ENCODE measurements at places on chromosomes 11 and 22.

GRCh38 chr22:29715705-29716104 lies 4.1 kb upstream of the CABP7 start:
- DNase-seq: no peak

GRCh38 chr11:72144807-72145565 lies 9.5 kb downstream of the FOLR3 start:
- no peak for DNase-seq

DNA sequence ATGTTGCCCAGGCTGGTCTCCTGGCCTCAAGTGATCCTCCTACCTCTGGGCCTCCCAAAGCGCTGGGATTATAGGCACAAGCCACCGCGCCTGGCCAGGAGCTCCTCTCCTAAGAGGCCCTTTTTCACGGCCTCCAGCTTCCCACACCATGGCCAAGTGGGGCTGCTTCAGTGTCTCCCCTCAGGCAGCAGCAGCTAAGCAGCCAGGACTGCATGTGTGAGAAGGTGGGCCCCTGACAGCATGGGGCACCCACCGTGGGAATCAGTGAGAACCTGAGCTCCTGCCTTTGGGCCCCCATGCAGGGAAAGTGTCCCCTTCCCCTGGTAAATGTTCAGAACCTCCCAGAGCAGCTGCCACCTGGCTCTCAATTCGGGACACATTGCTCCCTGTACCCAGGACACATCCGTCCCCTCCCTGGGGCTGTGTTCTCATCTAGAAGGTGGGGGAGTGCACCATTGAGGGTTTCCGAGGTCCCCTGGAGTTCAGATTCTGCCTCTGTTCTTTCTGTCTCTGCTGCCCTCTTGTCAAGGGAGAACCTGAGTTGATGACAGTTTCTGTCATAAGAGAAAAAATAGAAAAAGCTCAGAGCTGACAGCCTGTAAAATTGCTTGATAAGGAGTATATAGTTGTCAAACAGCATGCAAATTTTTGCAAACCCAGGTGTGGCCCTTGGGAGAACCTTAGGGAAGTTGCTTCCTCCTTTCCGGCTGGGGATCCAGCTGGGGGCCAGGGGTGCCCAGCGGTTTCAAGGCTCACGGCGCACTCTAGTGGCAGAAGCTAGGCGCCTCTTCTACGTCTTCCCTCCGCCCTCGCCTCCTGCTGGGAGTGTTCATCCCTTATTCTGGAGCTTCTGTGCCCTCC lies 29.7 kb downstream of the FAM83F start:
- peak; percentile 42 for DNase-seq

GRCh38 chr11:131746201-131746600 lies 375.8 kb downstream of the NTM start:
- no peak for DNase-seq

DNA sequence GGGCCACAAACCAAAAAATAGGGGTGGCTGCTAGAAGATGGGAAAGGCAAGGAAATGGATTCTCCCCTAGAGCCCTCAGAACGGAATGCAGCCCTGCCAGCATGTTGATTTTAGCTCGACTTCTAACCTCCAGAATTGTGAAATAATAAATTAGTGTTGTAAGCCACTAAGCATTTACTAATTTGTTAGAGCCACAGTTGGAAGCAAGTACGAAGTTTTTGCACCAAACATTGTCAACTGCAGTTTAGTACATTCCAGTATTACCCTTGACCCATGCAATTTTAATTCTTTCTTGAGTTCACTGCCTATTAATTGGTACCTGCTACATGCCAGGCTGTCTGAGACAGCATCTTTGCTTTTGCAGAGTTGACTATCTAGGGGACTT lies 32.2 kb downstream of the PARVA start:
- no peak for DNase-seq

GRCh38 chr11:3665336-3666022 lies 5.7 kb downstream of the CHRNA10 start:
- peak; percentile 43 for DNase-seq

- peak; percentile 61 for DNase-seq
These were observed 43.9 kb downstream of the BIRC2 start for GRCh38 chr11:102390667-102391465.

- DNase-seq: no peak
These were observed 379 bp upstream of the SLC3A2 start for GRCh38 chr11:62880231-62880802.

DNA sequence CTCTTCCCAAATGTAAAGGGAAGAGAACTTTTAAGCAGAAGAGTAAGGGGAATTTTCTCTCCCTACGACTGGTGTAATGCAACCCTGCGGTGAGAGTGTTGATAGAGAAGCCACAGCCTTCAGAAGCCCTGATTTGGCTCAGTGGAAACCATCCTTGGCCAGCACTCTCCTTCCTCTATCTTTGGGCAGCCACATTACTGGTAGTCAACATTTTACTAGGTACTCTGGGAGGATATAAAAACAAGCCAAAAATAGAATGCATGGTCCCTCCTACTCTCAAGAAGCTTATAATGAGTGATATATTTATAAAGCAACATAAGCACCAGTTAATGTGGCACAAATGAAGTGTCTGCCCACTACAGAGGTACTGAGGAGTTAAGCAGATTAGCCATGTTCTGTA lies 201.8 kb upstream of the NCAM1 start:
- no peak for DNase-seq

- peak; percentile 30 for DNase-seq
These were observed 18.8 kb upstream of the INCENP start for GRCh38 chr11:62104816-62105653.

- DNase-seq: no peak
These were observed 1.7 kb upstream of the LDHA start for GRCh38 chr11:18392434-18393321.

DNA sequence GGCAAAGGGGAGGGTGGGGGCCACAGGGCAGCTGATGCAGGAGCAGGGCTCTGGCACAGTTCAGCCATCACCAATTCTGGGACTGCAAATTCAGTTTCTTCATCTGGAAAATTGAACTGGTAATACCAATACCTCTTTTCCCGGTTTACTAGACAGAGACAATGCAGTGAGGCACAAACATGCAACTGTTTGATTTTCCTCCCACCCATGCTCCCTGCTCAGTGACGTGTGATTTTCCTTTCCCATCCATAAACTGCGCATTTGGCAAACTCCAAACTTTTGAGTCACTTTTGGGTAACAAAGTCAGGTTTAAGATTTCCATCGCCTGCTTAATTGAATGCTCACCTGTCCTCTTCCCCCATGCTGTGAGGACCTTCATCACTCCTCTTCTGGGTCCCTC lies 23.2 kb downstream of the P2RY2 start:
- no peak for DNase-seq

GRCh38 chr22:50183141-50183971 lies 2.4 kb upstream of the TRABD start:
- DNase-seq: no peak

DNA sequence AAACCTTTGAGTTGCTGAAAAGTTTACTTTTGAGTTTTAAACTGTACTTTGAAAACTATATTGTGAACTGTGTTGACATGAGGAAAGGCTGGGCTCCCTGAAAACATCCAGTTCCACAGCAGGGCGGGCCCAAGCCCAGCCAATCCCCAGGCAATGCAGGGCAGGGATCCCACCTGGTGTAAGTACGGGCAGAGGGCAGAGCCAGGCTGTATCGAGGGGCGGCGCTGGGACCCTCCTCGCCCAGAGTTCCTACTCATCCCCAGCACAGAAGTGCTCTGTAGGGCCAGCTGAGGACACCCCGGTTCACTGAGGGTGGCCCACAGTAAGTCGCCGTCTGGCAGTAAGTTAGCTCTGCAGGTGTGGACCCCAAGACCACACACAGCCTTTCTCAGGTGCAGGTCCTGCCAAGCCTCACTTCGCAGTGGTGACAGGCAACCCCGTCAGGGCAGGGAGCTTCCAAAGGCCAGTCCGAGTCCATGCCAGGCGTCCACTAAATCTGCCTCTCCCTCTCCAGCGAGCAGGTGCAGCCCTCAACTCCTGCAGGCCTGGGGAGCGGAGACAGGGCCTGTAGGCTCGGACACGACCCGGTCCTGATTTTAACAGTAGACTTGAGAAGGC lies 6.3 kb downstream of the RASSF7 start:
- DNase-seq: no peak

DNA sequence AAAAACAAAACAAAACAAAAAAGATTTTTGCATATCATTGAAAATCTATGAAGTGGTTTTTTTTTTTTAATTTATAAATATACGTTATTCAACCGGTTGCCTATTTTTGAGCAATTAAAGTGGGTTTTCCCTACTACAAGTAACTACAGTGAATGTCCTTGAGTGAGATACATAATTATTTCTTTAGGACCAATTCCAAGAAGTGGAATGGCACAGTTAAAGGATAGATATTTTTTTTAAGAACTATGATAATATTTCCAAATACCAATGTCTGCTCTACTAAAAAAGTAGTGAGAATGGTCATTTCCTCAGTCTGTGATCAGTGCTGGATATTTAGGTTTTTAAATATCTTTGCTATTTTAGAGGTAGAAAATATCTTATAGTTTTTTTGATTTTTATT lies 118.8 kb downstream of the TEAD1 start:
- no peak for DNase-seq

DNA sequence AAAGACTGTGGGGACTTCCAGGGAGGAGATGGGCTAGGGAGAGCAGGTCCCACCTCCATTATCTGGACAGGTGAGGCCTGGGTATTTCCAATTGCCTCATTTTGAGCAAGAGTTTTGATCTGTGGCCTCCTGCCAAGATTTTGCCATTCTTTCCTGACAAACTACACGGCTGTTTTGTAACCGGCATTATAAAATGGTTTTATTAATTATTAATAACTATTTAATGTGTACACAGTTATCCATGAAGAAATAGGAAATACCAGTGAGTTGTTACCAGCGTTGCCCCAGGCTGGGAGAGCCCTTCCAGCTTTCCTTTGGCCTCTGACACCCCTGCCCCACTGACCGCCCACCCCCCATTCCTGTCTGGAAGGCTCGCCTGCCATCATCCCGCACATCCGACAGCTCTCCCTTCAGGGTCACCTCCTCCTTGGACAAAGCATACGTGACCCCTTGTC lies 14.9 kb upstream of the SEC14L3 start:
- DNase-seq: no peak

DNA sequence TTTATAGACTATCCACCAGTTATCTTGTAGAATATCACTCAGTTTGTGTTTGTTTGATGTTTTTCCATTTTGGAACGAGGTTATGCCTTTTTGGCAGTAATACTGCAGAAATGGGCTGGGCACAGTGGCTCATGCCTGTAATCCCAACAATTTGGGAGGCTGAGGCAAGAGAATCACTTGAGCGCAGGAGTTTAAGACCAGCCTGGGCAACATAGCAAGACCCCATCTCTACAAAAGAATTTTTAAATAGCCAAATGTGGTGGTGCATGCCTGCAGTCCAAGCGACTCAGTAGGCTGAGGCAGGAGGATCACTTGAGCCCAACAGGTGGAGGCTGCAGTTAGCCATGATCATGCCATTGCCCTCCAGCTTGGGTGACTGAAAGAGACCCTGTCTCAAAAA lies 22.8 kb upstream of the B4GALNT4 start:
- DNase-seq: no peak

GRCh38 chr22:27546157-27546935 lies 255.2 kb downstream of the MN1 start:
- DNase-seq: peak; percentile 46

DNA sequence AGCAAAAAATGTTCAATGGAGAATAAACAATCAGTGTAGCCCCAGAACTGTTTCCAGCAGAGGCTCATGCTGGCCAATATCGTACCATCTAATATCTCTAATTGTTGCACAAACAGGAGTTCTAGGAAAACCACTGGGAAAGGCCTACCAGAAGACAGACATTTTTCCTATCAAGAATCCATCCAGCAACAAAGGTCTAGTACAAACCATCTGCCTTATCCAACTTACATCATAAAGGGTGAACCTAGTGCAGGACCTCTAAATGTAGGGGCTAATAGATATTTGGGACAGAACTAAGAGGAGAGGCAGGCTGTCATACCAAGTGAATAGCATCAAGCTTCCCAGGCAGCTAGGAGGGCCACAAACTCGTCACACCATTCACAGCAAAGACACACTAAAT lies 18.7 kb downstream of the PAX6 start:
- DNase-seq: no peak

- DNase-seq: peak; percentile 36
These were observed 10.1 kb downstream of the C11orf91 start for GRCh38 chr11:33690290-33691065.

GRCh38 chr11:128422576-128423370 lies 164.6 kb downstream of the ETS1 start:
- DNase-seq: peak; percentile 92

- peak; percentile 57 for DNase-seq
These were observed 22.9 kb upstream of the MRPL17 start for GRCh38 chr11:6705905-6706535.

GRCh38 chr11:65786008-65786785 lies 666 bp upstream of the OVOL1 start:
- DNase-seq: no peak

DNA sequence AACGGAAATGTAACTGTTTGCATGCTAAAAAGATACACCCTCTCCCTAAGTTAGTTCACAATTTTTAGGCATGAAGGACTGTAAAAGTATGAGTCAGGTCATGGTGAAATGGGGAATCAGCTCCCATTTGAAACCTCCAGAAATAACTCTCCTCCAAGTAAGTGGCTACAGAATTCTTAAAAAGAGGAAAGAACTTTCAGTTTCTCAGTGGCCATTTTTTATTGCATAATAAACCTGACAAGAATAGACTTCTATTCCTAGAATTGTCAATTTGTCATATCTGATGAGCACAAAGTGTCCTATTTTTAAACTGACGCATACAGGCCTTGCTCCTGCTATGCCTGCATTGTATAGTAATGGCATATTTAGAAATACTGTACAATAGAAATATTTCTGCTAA lies 612.2 kb downstream of the CNTN5 start:
- no peak for DNase-seq

DNA sequence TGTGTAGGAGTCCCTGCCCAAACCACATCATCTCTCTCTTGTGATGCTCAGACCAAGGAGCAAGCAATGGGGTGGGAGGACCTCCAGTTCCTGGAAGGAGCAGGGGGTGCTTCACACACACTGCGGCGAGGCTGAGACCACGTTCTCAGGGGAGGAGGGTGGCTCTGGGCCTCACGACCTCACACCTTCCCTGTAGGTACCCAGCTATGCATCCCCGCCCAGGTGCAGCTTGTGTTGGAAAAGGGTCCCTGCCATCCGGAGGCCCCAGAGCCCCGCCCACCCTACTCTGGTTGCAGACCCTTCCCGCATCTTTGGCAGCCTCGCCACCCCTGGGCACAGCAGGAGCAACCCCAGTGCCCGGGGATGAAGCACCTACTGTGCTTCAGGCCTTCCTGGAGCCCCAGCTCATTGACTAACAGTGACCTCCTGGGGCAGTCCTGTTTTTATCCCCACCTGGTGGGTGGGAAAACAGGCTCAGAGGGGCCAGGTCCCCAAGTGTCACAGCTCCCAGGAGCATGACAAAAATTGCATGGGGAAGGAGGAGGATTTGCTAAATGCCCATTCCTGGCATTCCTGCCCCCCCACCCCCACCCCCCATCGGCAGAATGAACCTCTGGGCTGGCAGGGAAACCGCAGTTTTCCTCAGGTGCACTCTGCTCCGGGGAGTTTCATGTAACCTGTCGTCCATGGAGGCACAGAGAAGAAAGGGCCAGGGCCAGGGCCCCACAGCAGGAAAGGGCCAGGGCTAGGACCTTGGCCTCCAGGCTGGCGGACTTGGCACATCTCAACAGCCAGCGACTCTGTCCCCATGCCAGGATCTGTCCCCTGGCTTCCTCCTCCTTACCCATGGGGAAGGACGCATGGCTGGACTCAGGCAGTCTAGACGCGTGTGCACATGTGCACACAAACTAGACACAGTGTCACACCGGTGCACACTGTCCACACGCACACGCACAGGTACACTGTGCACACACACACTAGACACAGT lies 81.0 kb downstream of the IGLL1 start:
- DNase-seq: no peak

- DNase-seq: no peak
These were observed 12.7 kb downstream of the MFNG start for GRCh38 chr22:37473437-37473946.

All from common myeloid progenitor, CD34-positive (primary cell).